H4 (cell line): ENCODE measurements at places on chromosomes 13 and 19.

- no peak for DNase-seq
These were observed 72.8 kb downstream of the CCDC70 start for GRCh38 chr13:51934461-51935087.

- no peak for DNase-seq
These were observed 176.5 kb downstream of the COL4A1 start for GRCh38 chr13:110130431-110130830.

DNA sequence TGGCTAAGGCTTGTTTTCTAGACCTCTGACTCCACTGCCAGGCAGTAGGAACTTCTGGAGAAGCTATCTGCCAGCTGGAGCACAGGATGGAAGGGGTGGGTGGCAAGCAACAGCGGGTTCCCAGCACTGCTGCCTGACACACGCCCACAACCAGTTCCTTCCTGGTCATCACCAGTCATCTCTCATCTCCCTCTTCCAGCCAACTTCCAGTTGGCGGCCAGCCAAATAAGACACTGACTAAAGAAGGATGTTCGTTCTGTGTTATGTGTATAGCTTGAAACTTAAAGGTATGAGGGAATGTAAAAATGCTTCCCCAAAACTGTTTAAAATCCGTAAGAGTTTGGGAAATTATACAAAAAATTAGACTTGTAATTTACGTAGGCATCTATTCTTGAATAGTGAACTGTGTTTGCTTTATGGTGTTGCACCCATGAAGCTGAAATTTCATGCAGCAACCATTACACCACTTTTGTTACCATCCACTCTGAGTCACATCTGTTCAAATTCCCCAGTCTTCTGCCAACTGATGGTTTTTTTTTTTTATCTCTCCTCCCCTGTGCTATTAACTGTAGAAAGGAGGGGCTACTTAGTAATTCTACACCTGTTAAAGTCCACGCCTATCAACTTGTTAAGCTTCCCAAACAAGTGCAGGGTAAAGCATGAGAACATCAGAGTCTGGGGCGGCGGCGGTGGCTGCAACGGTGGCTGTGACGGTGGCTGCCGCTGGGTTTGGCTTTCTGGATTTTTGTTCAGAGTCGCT is 86.2 kb upstream of the FRY start:
- DNase-seq: peak; percentile 16

GRCh38 chr13:60957816-60958215 is 457.8 kb downstream of the PCDH20 start:
- no peak for DNase-seq

DNA sequence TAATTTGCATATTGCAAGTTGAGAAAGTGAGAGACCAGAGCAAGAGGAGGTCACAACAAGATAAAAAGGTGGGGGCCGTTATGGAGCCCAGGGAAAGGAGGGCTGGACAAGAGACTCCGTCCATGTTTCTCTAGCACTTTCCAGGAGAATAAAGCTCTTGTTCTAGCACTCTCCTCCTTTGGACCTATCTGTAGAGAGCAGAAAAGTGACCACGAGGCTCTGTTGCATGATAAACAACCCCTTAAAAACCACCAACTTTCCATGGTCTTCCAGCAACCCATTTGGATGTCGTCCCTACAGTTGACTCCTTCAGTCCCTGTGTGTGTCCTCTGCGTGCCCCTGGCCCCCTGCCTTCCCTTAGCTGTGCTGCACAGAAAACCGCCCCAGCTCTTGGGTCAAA is 4.1 kb upstream of the ARL11 start:
- no peak for DNase-seq
